ENCODE measurements at places on chromosomes 4 and X.
A peak's percentile ranks its signal among the peaks of the same experiment; 100 is the strongest.

GRCh38 chrX:110915111-110915510 is 119.5 kb upstream of the CHRDL1 start:
- DNase-seq: no peak

GRCh38 chrX:100368167-100368566 is 41.9 kb downstream of the PCDH19 start:
- no peak for DNase-seq

DNA sequence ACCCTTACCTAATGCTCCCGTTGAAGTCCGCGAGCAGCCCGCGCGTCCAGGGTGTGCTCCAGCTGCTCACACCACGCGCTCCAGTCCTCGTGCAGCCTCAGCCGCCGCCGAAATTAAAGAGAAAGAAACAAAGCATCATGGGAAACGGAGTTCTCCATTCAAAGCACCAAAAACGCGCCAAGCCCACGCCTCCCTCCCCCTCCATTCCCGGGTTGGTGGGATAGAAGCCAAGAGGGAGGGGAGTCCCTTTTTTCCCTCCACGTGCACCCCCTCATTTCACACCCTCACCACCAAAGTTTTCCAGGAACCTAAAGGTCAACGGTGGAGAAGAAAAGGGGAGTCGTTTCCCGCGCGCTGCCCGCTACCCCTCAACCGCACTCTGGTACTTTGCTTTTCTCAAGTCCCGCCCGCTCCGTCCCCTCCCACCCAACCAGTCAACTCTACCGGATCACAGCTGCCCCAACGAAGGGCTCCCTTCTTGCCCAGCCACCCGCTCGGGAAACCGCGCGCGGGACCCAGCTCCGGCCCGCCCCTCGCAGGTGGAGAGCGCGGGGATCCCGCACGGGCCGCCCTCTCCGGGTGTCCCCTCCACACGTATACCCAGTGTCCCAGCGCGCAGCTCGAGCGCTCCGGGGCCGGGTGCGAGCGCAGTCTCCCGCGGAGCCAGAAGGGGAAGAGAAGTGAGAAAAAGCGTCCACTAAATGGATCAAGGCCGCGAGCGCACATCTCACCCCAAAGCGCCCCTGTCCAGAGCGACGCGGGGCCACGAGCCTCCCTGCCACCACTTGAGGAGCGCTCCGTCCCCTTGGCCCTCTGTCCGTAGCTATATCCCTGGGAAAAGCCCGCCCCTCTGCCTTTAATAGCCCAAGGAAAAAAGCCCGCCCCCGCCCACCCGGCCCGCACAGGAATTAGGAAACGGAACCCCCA is 65.1 kb upstream of the CCDC160 start:
- DNase-seq: no peak

GRCh38 chr4:166169111-166169510 is 296.1 kb downstream of the TLL1 start:
- no peak for DNase-seq

GRCh38 chr4:27966664-27967063 is 1106.0 kb downstream of the STIM2 start:
- DNase-seq: no peak

DNA sequence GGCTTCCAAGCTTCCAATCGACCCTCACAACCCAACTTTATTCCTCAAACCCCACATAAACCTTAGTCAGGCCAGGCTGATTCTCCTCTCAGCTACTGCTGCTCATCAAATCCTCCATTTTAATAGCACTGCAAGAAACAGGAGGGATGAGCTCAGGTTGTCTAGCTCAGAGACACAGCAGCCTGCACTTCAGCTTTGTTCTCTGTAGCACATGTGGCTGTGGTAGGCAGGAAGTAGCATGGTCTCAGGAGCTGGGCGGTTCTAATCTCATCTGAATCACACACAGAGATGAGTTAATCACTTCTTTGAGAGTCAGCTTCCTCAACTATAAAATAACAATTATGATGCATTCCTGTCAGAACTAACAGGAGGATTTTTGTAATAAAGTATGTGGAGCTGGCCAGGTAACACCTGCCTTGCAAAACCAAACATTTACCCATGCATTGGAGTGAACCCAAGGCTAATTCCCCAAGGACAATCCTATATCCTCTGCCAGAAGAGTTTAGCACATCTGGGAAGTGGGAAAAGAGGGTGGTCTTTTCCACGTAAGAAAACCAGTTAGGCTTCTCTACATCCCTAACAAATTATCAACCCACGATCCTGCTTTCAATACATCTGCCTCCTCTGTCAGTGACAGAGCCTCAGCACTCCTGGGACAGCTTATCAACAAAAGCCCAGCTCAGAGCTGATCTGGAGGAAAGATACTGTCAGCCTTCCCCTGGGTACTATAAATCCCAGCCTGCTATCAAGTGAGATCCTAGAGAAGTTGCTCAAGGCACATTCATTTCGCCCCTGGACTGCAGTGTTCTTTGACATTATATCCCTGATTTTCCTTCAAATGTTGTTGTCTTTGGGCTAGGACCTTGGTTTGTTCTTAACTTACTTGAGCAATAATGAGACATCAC is 32.8 kb downstream of the ELOVL6 start:
- DNase-seq: peak; percentile 33

- DNase-seq: no peak
Observed at GRCh38 chr4:48585401-48585800, 95.3 kb downstream of the ZAR1 start.

DNA sequence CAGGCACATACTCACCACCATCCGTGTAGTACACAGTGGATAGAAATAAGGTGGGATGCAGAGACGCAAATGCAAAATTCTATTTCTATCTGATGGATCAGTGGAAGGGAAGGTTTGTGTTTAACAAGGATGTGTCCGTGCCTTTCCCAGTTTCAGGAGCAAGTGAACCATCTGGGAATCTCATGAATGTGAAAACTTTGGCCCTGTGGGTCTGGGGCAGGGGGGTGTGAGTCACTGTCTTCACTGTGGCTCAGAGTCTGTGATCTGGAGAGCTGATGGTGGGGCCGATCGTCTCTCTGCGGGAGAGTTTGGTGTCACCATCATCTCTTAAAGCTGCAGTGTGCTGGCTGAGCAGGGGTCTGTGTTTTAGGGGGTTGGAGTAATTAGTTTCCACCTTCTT is 179.3 kb upstream of the STS start:
- no peak for DNase-seq
